ENCODE measurements at places on chromosomes 11 and 22. TPM values are rescaled to one million over a fixed set of nuclear protein-coding genes. Genes with fewer than 3 reads are reported as not detected.

Gene GTF2H1
- 129 TPM for total RNA-seq

Gene CBL
- 5.8 TPM for total RNA-seq

Gene MTMR3
- total RNA-seq = 15.7 TPM

GRCh38 chr11:128725630-128726319 lies 31.9 kb downstream of the FLI1 start:
- no peak for DNase-seq

Data from SK-MEL-5 (cell line).